ENCODE measurements at places on chromosomes 11 and 22. TPM values are rescaled to one million over a fixed set of nuclear protein-coding genes. Genes with fewer than 3 reads are reported as not detected.

DNA sequence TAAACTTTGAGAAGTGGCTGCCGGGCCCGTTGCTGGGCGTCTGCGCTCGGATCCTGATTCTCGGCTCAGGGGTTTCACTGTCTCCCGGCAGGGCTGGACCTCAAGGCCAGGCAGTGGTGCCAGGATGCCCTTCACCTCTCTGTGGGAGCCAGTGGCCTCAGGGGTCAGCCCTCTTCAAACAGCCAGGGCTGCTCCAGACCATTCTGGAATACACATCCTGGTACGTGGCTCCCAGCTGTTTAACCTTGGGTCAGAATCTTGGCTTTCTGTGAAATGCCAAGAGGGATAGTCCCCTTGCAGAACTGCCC lies 70.5 kb downstream of the MPPED1 start:
- no peak for DNase-seq

GRCh38 chr11:120034881-120035630 lies 102.9 kb downstream of the TRIM29 start:
- no peak for DNase-seq

DNA sequence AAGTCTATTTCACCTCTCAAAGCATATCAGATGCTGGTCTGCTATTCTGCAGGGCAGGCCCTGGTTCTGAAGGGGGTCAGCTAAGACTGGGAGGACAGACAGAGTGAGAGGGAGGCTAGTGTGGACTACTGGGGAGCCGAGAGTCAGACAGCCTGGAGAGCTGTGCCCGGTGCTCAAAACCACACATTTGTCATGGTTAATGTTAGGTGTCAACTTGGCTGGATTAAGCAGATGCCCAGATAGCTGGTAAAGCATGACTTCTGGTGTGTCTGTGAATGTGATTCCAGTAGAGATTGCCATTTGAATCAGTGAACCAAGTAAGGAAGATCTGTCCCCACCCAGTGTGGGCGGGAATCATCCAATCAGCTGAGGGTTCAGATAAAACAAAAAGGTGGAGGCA lies 102.6 kb downstream of the SNX19 start:
- no peak for DNase-seq

DNA sequence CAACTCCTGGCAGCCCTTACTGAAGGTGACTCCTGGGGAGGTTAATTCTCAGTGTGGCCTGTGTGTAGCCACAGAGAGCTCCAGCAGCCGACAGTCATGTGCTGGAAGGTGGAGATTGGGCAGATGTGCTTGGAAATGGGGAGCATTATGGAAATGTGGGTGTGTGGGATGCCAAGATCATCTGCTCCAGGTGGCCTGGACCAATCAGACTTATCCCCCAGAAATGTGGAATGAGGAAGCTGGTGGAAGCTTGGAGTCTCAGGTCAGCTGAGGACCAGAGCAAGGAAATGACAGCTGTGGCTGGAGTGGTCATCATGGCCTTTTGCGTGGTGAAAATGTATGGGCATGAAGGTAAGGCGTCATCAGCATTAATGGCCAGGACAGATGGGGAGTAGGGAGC lies 234.0 kb downstream of the MIAT start:
- DNase-seq = no peak

GRCh38 chr11:14852571-14853177 lies 39.4 kb downstream of the CYP2R1 start:
- no peak for DNase-seq

DNA sequence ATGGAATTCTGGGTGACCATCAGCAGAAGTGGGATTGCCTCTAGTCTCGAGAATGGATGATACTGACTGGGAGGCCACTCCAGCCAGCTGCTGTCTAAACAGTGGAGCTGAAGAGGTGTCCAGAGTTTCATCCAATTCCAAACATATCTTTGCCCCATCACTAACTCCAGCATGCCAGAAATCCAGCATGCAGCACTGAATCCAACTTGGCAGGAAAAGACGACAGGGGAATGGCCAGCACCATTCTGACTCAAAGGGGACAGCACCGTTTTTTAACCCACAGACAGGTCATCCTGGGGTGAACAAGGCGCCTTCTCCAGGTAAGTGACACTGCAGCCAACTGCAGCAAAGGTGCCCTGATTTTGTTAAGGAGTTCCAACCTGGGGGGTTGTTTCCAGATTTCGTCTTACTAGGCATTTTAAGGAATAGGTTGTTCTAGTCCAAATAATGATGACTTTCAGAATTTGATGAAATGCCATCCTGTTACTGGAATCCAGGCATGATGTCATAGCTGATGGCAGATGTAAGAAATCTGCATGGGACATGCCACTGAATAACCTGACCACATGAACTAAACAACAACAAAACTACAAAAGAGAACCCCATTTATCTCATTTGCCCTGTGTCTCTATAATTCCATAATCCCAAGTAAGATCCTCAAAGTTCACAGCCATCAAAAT lies 32.3 kb downstream of the FEZ1 start:
- no peak for DNase-seq

DNA sequence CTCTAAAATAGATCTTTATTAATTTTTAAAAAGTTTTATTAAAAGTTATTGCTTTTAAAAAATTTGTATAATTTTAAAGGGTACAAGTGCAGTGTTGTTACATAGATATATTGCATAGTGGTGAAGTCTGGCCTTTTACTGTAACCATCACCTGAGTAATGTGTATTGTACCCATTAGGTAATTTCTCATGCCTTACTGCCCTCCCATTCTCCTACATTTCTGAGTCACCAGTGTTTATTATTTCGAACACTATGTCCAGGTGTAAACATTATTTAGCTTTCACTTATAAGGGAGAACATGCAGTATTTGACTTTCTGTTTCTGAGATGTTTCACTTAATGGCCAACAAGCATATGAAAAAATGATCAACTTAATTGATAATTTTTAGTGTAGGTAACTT lies 2.3 kb downstream of the OR51G1 start:
- no peak for DNase-seq

GRCh38 chr11:404551-405264 lies 10.1 kb downstream of the SIGIRR start:
- peak; percentile 25 for DNase-seq

DNA sequence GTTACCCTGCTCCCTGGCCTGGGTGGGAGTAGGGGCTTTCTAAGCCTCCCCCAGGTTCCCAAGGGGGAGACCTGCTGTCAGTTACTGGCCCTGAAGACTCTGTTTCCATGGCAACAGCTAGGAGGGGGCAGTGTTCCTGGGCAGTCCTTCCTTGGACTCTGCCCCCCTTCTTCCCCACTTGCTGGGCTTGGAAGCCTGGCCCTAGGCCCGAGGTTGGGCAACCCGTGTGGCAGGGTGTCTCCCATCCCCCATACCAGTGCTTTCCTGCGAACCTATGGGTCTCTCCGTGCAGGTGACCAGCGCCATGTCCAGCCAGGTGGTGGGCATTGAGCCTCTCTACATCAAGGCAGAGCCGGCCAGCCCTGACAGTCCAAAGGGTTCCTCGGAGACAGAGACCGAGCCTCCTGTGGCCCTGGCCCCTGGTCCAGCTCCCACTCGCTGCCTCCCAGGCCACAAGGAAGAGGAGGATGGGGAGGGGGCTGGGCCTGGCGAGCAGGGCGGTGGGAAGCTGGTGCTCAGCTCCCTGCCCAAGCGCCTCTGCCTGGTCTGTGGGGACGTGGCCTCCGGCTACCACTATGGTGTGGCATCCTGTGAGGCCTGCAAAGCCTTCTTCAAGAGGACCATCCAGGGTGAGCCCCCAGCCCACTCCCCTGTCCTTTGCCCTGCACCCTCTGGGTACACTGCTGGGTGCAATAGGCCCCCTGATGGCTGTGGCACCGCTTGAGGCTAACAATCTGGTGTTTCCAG lies 1.7 kb downstream of the ESRRA start:
- no peak for DNase-seq

DNA sequence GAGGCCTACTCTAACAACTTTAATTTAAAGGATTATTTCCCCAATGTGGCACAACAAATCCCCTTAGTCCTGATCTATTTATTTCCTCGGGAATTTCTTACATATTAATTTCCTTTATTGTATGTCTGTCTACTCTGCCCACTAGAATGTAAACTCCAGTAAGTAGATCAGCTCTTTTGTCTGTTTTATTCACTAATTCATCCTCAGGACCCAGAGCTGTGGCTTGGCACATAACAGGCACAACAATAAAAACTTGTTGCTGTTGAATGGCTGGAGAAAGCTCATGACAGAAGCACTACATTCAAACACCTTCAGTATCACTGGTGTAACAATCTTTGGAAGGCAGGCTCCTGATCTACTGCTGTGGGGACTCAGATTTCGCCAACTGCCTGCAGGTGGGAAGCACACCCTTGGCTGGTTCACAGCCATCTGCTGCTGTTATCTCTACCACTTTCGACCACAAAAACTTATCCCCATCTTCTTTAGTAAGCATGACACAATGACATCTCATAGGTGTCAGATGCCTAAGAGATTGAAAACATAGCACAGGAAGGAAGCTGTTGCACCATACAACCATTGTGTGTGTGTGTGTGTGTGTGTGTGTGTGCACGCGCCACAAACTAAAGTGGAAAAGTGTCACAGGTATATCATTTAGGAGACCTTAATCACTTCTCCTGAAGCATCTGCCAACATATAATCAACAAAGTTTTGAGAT lies 11.9 kb downstream of the HIRA start:
- DNase-seq = no peak

GRCh38 chr11:44005956-44006355 lies 41.8 kb upstream of the ACCSL start:
- no peak for DNase-seq

GRCh38 chr11:102553835-102554282 lies 23.3 kb upstream of the MMP7 start:
- DNase-seq = no peak

- no peak for DNase-seq
Measured at GRCh38 chr11:70220136-70220535, 17.0 kb downstream of the FADD start.

- DNase-seq = no peak
Measured at GRCh38 chr11:114399490-114400215, 658 bp downstream of the C11orf71 start.

GRCh38 chr11:14783788-14784187 lies 108.2 kb downstream of the CYP2R1 start:
- no peak for DNase-seq

GRCh38 chr11:10800292-10800691 lies 8.4 kb downstream of the EIF4G2 start:
- no peak for DNase-seq

FAT3 gene
- total RNA-seq = 2.2 TPM

SC5D gene
- total RNA-seq = 27.5 TPM

ST14 gene
- 2.0 TPM for total RNA-seq

GGT5 gene
- total RNA-seq = 56.5 TPM
